ENCODE measurements at places on chromosomes 1 and 21.

- DNase-seq: no peak
These were observed 9.0 kb downstream of the SLC9A1 start for GRCh38 chr1:27145934-27146354.

DNA sequence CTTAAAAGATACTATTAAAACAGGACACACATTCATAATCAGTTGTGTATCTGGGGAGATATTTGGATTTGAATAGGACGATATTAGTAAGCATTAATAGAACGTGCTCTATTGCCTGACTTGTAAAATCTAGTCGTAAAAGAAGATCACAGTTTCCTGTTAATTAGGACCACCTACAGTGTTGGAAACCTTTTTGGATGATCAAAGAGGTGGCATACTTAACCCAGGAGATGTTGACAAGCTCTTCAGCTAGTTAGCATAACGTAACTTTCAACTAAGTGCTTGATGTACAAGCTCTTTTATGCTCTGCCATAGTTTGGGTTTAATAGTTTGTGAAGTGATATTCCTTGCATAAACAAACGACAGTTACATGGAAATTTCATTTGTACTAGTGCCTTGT, 293.3 kb upstream of the NR5A2 start:
- DNase-seq: no peak

DNA sequence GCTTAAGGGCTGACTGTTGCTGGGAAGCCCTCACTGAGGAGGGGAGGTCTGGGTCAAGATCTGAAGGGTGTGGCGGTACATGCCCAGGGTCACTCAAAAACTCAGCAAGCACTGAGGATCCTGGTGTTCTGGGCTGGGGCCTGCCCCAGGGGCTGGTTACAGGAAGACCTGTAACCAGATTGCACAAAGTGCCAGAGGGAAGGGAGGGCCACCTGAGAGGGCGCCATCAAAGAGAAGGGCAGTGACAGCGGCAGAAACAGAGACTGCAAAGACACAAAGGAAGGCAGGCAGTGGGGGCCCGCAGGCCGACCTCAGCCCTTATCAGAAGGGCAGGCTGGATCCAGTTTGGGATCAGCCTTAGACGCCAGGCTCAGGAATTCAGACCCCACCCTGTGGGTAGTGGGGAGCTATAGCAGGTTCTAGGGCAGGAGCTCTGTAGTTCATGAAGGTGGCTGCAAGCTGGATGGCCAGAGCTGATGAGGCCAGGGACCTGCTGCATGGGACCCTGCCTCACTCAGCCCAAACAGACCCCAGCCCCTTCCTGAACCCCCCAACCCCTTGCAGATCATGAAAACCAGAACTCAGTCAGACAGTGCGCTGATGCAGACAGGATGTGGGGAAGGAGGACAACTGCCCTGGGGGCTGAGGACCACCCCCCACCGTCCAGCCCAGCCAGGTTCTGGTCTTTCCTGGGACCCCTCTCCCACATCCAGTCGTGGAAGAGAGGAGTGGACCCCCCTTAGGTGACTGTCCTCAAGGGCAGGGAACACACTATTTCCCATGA, 3.9 kb downstream of the SH2D5 start:
- DNase-seq: no peak

- no peak for DNase-seq
These were observed 16.7 kb downstream of the STYXL2 start for GRCh38 chr1:167110586-167110985.

- no peak for DNase-seq
These were observed 14.1 kb downstream of the TNFRSF1B start for GRCh38 chr1:12180903-12181302.

DNA sequence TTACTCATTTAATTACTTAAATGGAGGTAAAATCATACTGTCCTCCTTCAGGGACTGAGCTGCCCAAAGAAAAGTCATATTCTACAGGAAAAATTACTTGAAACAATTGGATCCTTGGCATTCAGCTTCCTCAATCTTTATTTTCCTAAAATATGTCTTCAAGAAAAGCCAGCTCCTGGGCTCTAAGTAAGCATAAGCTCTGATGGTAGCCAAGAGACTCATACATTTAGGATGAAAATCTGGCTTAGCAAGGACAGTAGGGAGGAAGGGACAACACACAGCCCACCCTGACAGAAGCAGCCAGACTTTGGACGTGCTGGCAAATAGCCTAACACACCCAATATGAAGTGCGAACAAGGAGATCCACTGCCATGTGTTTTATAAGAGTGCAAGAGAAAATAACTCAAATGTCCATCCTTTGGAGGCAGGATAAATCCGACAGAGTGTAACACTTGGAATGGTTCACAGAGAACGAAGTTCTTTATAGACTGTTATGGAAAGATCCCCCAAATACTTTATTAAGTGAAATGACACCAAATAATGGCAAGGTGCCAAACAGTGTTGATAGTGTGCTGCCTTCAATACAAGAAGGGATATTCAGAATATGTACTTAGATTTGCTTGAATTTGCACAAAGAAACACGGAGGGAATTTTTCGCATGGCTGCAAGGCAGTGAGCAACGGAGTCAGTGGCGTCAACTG, 14.1 kb downstream of the CAPN8 start:
- no peak for DNase-seq

DNA sequence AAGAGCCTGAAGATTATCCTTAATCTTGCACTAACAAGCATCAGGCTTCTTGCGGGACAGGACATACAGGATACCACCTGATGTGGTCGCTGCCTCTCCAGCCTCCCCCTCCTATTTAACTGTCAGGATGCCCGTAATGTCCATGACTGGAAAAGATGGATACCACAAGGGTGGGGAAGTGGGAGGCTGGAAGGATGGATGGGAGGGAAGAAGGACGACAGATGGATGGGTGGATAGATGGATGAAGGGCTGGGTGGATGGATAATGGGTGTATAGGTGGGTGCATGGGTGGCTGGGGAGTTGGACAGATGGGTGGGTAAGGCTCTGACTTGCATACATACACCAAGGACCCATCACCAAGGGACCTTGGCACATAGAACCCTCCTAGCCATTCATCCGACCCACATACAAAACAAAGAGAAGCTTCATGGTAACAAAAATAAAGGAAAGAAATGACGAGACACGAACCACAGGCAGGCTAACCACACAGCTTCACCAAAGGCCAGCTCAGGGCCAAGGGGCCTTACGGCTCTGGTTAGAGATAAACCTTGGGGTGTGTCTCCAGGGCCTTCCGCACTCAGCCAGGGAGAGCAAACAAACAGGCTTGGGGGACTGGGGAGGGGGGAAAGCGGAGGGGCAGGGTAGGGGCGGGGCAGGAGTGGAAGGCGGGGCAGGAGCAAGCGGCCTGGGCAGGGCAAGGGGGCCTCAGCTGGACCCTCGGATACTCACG, 50.5 kb downstream of the HSPG2 start:
- no peak for DNase-seq

DNA sequence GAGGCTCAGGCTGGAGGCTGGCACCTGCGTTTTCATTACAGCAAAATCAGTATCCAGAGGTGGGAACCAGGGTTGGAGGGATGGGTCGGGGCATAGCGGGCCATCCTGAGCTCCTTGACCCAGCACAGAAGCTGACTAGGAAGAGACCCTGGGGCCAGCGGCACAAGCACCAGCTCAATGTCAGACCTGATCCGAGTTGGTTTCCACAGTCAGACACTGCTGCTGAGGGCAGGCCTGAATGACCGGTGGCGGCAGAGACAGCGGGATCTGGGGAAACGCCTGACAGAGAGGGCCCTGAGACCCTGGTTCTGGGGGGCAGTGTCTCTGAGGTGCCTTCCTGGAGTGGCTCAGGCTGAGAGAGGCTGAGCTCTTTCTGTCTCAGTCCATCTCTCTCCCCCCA, 162.0 kb upstream of the C1orf174 start:
- DNase-seq: no peak

DNA sequence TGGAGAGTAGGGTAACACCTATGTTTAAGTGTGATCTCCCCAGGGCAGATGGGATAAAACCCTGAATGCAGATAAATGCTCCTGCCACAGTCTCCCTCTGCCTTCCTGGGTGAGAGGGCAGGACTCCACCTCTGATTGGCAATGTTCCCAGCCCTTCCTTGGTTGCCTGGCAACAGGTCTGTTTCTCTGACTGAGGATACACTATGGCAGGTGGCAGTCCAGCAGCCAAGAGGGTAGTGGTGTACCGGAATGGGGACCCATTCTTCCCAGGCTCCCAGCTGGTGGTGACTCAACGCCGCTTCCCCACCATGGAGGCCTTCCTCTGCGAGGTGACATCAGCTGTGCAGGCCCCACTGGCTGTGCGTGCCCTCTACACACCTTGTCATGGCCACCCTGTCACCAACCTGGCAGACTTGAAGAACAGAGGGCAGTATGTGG, at the start of gene DCDC2B:
DCDC2B (plus strand) TSS at position 199 of the 438 bp plus-strand sequence; CDS start at position 204, 5 bp downstream.
- DNase-seq: no peak

- DNase-seq: no peak
These were observed 2.2 kb downstream of the SPATC1L start for GRCh38 chr21:46181953-46182547.

- DNase-seq: no peak
These were observed 1793.9 kb downstream of the NCAM2 start for GRCh38 chr21:22791986-22792560.
